NCI-H187 treated with DMSO at 0.1 percent for 48 hours (cell line): ENCODE measurements at places on chromosomes 12 and 14.

GRCh38 chr12:118035190-118036041 is 18.9 kb downstream of the RFC5 start:
- no peak for DNase-seq

GRCh38 chr12:75853626-75854025 is 177.9 kb downstream of the PHLDA1 start:
- DNase-seq: no peak

DNA sequence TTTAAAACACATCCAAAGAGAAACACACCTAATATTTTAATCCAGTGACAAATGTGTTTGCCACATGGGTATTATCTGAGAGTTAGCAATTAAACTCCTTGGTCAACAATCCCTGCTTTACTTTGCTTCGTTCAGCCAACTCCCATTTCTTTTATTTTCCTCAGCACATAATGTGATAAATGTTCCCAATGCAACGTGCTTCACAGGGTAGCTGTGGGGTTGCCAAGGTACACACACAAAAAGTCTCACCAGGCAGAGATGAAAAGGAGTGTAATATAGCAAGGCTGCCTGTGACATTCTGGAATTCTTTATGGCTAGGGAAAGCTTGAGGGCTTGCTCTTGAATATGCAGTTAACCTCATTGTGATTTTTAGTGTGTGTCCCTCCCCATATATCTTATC is 208.0 kb upstream of the DIO2 start:
- DNase-seq: no peak

- DNase-seq: no peak
Observed at GRCh38 chr14:67071506-67071905, 117.7 kb upstream of the GARIN2 start.

DNA sequence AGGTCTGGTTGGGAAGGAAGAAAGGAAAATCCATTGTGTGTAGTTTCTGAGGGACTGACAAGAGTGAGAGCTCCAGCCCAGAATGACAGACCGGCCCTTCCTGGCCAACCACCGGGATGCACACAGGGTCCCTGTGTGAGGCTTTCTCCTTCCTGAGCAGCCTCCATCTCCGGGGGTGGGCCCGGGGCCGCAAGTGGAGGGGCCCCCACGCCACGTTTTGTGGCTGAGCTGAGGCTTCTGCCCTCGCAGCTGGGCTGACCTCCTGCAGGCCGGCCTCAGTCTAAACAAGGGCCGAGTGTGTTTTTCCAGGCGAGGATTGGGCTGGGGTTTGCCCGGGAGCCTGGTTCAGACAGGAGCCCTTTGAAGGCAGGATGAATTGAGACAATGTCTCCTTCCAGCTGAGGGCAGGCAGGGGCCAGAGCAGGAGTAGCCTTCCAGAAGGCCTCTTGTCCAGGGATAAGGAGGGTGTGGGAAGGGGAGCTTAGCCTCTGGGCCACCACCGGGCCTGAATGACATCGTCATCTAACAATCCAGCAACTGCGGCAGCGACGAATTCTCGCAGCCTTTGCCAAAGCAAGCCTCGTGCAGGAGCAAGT is 96.5 kb upstream of the NCOR2 start:
- DNase-seq: no peak
